ENCODE measurements at places on chromosomes 3 and 15. TPM values are rescaled to one million over a fixed set of nuclear protein-coding genes. Genes with fewer than 3 reads are reported as not detected.

TFG gene
- 53.8 TPM for polyA plus RNA-seq

CORO2B gene
- polyA plus RNA-seq = not detected

GUCA1C gene
- not detected for polyA plus RNA-seq

LRRC31 gene
- polyA plus RNA-seq = not detected

RUBCN gene
- 23.2 TPM for polyA plus RNA-seq

LHFPL4 gene
- polyA plus RNA-seq = 0.08 TPM

PYGO1 gene
- not detected for polyA plus RNA-seq

USP50 gene
- polyA plus RNA-seq = not detected

CLSTN2 gene
- polyA plus RNA-seq = not detected

LDHAL6B gene
- not detected for polyA plus RNA-seq

GATM gene
- not detected for polyA plus RNA-seq

LCTL gene
- not detected for polyA plus RNA-seq

AMT gene
- 1.7 TPM for polyA plus RNA-seq

OIP5 gene
- polyA plus RNA-seq = 0.83 TPM

DNASE1L3 gene
- polyA plus RNA-seq = not detected

SGO1 gene
- 0.51 TPM for polyA plus RNA-seq

FANCD2OS gene
- not detected for polyA plus RNA-seq

ZPLD1 gene
- polyA plus RNA-seq = not detected

BOC gene
- not detected for polyA plus RNA-seq

CHRM5 gene
- polyA plus RNA-seq = 0.15 TPM

A4GNT gene
- not detected for polyA plus RNA-seq

UPK1B gene
- polyA plus RNA-seq = 0.11 TPM

COL7A1 gene
- not detected for polyA plus RNA-seq

MINAR1 gene
- 0.25 TPM for polyA plus RNA-seq

FBXW12 gene
- polyA plus RNA-seq = not detected

AHSG gene
- not detected for polyA plus RNA-seq

POLQ gene
- polyA plus RNA-seq = 0.04 TPM

ARGFX gene
- polyA plus RNA-seq = not detected

CHRD gene
- polyA plus RNA-seq = not detected

ROBO2 gene
- polyA plus RNA-seq = not detected

VGLL3 gene
- polyA plus RNA-seq = not detected

TGM5 gene
- polyA plus RNA-seq = not detected

PODXL2 gene
- 3.0 TPM for polyA plus RNA-seq

SCG5 gene
- polyA plus RNA-seq = not detected

SLC25A36 gene
- polyA plus RNA-seq = 41.9 TPM

DCLK3 gene
- not detected for polyA plus RNA-seq

PRKAR2A gene
- polyA plus RNA-seq = 12.5 TPM

EIF1B gene
- 36.9 TPM for polyA plus RNA-seq

RTP2 gene
- not detected for polyA plus RNA-seq

SCN11A gene
- polyA plus RNA-seq = not detected

RCCD1 gene
- polyA plus RNA-seq = 2.5 TPM

TNFAIP8L3 gene
- not detected for polyA plus RNA-seq

EXD1 gene
- polyA plus RNA-seq = not detected

ZNF501 gene
- polyA plus RNA-seq = 1.6 TPM

NCK1 gene
- 39.1 TPM for polyA plus RNA-seq

C3orf80 gene
- not detected for polyA plus RNA-seq

HAUS2 gene
- polyA plus RNA-seq = 31.9 TPM

ZKSCAN7 gene
- 2.4 TPM for polyA plus RNA-seq

IL17RB gene
- 0.47 TPM for polyA plus RNA-seq

KBTBD12 gene
- not detected for polyA plus RNA-seq

SH2D7 gene
- polyA plus RNA-seq = not detected

CACNA1D gene
- not detected for polyA plus RNA-seq

C3orf49 gene
- not detected for polyA plus RNA-seq

CMTM7 gene
- 157 TPM for polyA plus RNA-seq

TRPM7 gene
- polyA plus RNA-seq = 15.5 TPM

TMF1 gene
- polyA plus RNA-seq = 37.8 TPM

SLCO2A1 gene
- not detected for polyA plus RNA-seq

HMG20A gene
- 26.9 TPM for polyA plus RNA-seq

PLA2G4B gene
- 0.98 TPM for polyA plus RNA-seq

Data from naive thymus-derived CD4-positive, alpha-beta T cell (primary cell).